ENCODE measurements at places on chromosomes 2 and 18.

GRCh38 chr2:56812432-56812831 is 628.6 kb downstream of the CCDC85A start:
- DNase-seq: no peak

DNA sequence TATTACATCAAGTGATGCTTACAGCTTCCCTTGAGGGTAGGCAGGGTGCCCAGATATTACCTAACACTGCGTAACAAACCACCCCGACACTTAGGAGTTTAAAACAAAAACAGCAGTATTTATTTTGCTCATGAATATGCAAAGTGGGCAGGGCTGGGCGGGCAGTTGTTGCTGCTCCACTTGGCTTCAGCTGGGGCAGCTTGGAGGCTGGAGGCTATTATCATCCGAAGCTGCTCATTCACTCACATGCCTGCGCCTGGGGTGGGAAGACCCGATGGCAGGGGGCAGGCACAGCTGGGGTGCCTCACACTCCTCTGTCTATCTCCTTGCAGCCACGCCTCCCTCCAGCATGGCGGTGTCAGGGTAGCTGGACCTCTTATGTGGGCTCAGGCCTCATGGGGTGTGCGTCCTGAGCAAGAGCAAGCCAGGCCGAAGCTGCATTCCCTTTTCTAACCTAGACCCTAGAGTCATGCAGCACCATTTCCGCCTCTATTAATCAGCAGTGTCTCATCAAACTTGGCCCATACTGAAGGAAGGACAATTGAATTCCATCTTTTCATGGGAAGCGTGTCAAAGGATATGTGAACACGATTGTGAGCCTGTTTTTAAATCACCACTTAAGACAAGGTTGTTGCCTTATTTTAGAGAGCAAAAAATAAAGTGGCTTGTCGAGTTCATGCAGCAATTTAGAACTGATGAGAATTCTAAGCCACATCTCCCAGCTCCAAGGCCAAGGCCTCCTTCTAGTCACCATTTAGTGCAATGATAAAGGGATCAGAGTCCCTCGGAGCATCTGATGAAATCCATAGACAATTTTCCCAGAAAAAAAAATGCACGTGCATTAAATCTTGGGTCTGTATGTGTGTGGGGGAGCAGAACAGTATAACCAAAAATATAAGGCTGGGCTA is 54.9 kb downstream of the SDC1 start:
- no peak for DNase-seq

GRCh38 chr2:70425682-70426301 is 123.9 kb upstream of the FAM136A start:
- no peak for DNase-seq

DNA sequence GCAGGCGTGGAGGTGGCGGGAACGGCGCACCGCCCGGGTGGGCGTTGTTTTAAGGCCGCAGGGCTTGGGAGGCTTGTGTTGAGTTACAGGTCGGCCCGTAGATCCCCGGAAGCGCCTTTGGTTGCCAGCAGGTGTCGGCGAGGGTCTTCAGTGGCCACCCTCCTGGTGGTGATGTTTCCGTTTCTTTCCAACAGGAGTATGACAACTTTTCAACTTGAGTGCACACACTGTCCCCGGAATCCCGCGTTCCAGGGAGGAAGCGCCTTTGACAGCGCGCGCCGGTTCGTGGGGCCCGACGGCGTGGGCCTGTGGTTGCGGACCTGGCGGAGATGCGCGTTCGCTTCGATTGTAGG is 1.0 kb upstream of the HDAC4 start:
- no peak for DNase-seq

GRCh38 chr2:139031722-139032121 is 251.5 kb upstream of the NXPH2 start:
- DNase-seq: peak; percentile 4

DNA sequence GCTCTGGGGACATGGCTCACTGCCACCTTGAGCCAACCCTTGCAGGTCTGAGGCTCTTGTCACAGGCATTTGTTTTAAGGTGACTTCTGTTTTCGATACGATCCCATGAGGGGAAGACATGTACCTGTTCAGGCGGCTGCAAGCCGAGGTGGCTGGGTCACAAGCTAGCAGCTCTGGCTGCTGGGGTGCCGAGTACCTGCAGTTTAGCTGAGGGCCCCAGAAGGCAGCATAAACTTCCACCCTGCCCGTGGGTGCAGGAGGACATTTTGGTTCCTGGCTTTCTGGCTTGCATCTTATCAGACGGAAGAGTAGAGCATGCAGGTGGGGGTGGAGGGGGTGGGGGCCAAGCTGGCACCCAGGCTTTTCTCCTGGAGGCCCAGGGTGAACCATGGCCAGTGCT is 28.4 kb downstream of the COA5 start:
- no peak for DNase-seq

- DNase-seq: no peak
Observed at GRCh38 chr2:57075226-57075625, 891.4 kb downstream of the CCDC85A start.

- no peak for DNase-seq
Observed at GRCh38 chr2:65317841-65318240, 90.2 kb downstream of the ACTR2 start.

- DNase-seq: no peak
Observed at GRCh38 chr2:6623746-6624145, 242.0 kb downstream of the CMPK2 start.

DNA sequence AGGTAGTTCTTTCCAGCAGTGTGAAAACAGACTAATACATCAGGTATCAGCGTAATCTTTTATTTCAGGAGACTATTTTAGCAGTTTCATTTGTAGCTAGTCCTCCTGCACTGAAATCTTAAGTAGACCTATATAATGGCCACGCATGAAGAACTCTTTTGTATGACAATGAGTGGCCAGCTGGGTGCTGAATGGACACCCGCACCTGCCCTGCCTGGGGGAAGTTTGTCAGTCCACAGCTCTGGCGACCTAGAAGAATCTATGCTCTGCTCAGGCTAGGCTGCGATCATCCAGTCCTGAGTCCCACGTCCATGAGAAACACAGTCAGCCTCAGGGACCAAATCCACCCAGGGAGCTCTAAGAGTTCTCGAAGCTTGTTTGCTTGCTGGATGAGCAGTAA is 709.2 kb upstream of the ID2 start:
- no peak for DNase-seq

GRCh38 chr2:237446338-237446665 is 32.3 kb upstream of the COL6A3 start:
- no peak for DNase-seq

- no peak for DNase-seq
Observed at GRCh38 chr2:70957798-70958197, 20.6 kb upstream of the ANKRD53 start.

DNA sequence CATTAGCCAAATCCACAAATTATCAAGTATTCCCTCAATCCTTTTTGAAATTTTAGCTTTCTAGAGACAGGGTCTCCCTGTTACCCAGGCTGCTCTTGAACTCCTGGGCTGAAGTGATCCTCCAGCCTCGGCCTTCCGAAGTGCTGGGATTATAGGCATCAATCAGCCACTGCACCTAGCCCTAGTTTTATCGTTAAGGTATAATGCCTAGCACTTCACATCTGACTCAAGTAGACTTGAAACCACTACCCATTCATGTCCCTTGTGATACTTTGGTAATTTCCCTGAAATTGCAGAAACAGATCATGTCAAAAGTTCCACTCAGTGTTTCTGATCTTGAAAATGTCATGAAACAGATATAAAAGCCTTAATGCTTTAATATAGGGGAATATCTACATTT is 26.3 kb downstream of the MEX3C start:
- no peak for DNase-seq

DNA sequence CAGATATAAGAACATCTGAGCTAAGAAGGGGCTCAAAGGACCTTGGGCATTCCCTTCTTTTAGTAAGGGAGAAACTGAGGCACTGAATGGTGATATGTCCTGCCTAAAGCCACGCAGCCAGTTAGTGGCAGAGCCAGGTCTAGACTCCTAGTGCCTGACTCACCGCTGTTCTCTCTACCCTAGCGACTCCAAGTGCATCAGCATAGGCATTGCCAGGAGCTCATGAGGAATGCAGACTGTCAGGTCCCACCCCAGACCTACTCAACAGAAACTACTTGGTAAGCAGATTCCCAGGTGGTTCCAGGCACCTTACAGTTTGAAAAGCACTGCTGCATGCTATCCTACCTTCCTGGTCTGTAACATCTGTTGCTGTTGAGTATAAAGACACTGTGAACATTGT is 158.9 kb downstream of the MSH2 start:
- no peak for DNase-seq

- DNase-seq: no peak
Observed at GRCh38 chr2:138985881-138986280, 205.7 kb upstream of the NXPH2 start.

DNA sequence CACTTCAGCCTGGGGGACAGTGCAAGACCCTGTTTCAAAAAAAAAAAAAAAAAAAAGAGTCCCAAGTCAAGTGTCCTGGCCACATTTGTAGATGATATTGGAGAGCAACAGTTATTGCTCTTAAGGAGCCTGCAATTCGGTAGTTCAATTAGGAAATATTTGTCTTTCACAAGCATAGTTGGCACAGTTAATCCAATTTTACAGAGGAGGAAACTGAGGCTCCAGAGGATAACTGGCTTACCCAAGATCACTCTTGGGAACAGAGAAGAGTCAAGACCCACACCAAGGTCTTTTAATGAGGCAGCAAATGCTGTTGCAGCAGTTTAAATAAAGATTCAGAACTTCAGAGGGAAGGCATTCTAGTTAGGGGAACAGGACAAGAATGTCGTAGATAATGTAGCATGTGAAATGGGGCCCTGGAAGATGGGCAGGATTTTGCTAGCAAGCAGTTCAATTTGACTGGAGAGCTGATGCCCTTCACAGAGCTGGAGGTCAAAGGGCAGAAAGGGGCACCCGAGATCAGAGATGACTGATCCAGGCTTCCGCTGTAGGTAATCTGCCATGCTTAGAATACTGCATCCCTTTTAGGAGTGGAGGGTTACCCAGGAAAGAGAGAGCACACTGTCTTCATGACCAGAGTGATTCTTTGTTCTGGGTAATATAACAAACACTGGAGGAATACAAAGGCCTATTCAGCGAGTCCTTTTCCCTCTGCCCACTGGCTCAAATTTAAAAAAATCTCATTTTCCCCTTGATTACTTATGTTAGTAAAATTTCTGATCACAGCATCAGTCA is 3.0 kb downstream of the NPC1 start:
- no peak for DNase-seq

DNA sequence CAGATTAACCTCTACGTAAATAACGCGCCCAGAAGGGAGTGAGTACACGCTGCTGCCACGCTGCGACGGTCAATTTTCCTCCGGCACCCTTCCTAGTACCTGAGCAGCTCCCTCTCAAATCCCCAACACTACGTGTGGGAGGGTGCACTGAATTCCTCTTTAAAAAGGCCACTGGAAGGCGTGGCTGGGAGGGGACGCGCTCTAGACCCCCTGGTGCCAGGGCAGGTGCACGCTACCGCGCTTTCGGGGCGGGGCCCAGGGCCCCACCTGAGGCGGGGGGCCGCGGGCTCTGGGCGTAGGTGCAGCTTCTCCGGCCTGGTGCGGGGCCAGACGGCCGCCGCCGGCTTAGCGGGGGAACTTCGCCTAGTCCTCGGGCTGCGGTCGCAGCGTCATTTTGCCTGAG is 668 bp upstream of the ANKRD12 start:
- DNase-seq: no peak

- no peak for DNase-seq
Observed at GRCh38 chr2:11998218-11998617, 251.8 kb downstream of the LPIN1 start.

Measured in non-pigmented ciliary epithelial cell (primary cell).